Activated T-cell treated with anti-CD3 and anti-CD28 coated beads, Interleukin-2, amount 50 U/mL, for 72 hours (primary cell): ENCODE measurements at places on chromosomes 5 and 9. TPM values are rescaled to one million over a fixed set of nuclear protein-coding genes. Genes with fewer than 3 reads are reported as not detected.

- no peaks in the 10 kb centered on the region for H3K27me3 ChIP-seq
- H3K4me1 ChIP-seq: no peaks in the 10 kb centered on the region
- H3K4me3 ChIP-seq: no peak overlapping the region
- H3K36me3 ChIP-seq: no peaks in the 10 kb centered on the region
These were observed 38.1 kb upstream of the TUSC1 start for GRCh38 chr9:25716220-25716872.

DNA sequence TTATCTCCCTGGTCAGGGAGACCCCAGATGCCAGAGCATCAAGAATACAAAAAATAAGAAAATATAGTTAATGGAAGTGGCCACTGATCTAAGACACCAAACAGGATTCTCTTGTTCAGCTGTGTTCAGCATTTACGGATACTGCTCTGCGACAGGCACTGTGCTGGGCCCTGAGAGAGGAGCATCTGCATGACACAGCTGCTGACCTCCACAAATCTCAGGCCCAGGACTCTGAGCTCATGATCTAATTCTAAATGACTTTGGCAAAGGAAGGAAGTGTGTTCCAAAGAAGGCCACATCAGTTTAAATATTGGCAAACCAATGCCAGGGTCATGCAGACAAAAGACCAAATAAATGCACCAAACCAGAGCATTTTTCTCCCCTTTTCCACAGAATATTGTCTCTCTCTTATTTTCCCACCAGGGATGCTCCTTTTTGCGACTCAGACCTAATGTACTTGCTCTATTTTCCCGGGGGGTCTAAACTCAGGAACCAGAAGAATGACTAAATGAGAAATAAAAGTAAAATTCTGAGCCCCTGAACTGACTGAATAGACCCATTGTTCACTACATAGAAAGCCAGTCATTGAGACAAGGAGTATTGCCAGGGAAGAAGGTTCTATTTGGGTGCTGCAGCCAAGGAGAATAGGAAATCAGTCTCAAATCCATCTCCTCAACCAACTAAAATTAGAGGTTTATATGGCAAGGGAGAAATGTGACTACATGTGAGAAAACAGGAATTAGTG is 1.4 kb upstream of the AGGF1 start:
- peaks cover 20% of the 10 kb centered on the region for H3K36me3 ChIP-seq
- peaks cover 29% of the 10 kb centered on the region for H3K4me1 ChIP-seq
- H3K4me3 ChIP-seq: peak overlapping the region; percentile 91
- H3K27me3 ChIP-seq: no peaks in the 10 kb centered on the region
- H3K27ac ChIP-seq: no peak overlapping the region

DNA sequence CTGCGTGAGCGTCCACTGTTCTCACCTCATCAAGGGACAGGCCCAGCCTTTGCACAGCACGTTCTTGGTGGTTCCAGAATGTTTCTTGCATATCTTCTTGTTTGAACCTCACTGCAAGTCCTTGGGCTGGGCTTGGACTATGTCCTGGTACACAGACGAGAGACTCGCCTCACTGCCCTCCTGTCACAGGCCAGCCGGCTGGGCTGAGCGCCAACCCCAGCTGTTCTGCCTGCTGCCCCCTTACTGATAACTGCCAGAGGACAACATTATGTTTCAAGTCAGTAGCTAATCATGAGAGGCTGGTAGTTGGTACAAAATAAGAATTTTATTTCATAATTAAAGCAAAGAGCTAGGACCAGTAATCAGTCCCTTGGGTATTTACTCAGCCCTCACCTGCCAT is 52.8 kb upstream of the LRRTM2 start:
- DNase-seq: no peak
- no peaks in the 10 kb centered on the region for H3K27me3 ChIP-seq
- H3K4me1 ChIP-seq: no peaks in the 10 kb centered on the region
- H3K4me3 ChIP-seq: no peak overlapping the region
- no peaks in the 10 kb centered on the region for H3K36me3 ChIP-seq

DNA sequence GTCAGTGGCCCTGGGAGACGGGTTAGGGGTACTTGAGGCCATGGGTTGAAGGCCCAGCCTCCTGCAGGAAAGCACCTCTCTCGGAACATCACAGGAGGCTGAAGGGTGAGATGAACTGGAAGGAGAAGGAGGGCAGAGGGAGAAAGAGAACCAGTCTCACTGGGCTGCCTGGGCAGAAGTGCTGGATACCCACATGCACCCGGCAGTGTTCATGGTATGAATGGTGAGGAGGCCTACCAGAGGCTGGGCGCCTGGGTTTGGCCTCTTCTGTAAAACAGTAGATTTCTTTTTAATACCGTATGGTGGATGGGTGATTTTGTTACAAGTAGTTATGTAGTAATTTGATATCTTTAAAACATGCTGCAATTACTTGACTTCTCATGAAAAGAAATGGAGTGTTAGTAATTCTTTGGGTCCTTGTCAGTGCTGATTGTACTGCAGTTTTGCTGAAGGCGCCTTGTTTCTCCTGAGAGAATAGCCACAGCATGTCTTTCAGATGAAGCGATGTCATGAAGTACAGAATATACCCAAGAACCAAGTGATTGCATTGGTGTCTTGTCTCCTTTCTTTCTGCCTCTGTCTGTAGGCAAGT is 258.6 kb downstream of the FANCC start:
- H3K4me1 ChIP-seq: no peaks in the 10 kb centered on the region
- H3K36me3 ChIP-seq: no peaks in the 10 kb centered on the region
- H3K27me3 ChIP-seq: no peaks in the 10 kb centered on the region
- DNase-seq: no peak

- H3K4me1 ChIP-seq: no peaks in the 10 kb centered on the region
- H3K27me3 ChIP-seq: no peaks in the 10 kb centered on the region
- H3K27ac ChIP-seq: no peak within 1 kb of the TSS
- DNase-seq: no peak
These were observed at the start of gene ZNF474 for GRCh38 chr5:122129306-122129705. Gene ZNF474 (plus strand): TSS chr5:122129546. CDS start chr5:122151991, 22,445 bp downstream.

- H3K27me3 ChIP-seq: peaks cover 32% of the 10 kb centered on the region
- H3K27ac ChIP-seq: no peak overlapping the region
- H3K4me1 ChIP-seq: no peaks in the 10 kb centered on the region
- no peak overlapping the region for H3K4me3 ChIP-seq
These were observed 147.2 kb upstream of the MOCS2 start for GRCh38 chr5:53256746-53257145.

The IL33 gene
- total RNA-seq: not detected

The C7 gene
- not detected for total RNA-seq
